ENCODE measurements at places on chromosomes 6 and 20.
A peak's percentile ranks its signal among the peaks of the same experiment; 100 is the strongest.

DNA sequence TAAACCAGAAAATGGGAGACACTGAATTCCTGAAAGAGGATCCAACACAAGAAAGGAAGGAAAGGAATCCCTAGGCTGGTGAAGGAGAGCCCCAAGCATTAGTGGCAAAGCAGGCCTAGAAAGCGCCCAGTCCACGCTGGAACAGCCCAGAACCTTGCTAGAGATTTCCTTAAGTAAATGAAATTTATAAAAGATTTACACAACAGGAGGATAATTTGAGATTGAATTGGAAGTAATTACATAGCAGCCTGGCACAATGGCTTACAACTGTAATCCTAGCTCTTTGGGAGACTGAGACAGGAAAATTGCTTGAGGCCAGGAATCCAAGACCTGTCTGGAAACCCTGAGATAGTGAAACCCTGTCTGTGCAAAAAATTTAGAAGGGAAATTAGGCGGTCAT, 26.8 kb upstream of the C20orf144 start:
- no peak for DNase-seq

- no peak for DNase-seq
Measured at GRCh38 chr20:46150943-46151342, 32.8 kb downstream of the CD40 start.

- DNase-seq, result peak; percentile 15
Measured at GRCh38 chr20:17570347-17571152, 675 bp downstream of the DSTN start.

DNA sequence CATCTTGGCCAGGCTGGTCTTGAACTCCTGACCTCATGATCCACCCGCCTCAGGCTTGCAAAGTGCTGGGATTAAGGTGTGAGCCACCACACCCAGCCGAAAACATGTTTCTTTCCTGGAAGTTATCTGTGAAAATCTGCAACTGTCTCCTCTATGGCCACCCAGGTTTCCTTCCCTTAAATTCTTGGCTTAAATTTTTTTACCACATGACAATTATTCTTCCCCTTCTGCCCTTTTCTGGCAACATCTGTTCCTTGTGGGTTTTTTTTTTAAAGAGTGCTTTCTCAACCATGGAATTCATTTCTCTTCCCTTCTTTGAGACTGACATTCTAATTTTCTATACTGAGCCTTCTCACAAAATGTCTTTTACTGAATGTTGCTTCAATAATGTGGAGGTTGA, 59.6 kb downstream of the DOK5 start:
- no peak for DNase-seq

- peak; percentile 87 for DNase-seq
Measured at GRCh38 chr20:62791301-62792181, 4.7 kb upstream of the MRGBP start.

DNA sequence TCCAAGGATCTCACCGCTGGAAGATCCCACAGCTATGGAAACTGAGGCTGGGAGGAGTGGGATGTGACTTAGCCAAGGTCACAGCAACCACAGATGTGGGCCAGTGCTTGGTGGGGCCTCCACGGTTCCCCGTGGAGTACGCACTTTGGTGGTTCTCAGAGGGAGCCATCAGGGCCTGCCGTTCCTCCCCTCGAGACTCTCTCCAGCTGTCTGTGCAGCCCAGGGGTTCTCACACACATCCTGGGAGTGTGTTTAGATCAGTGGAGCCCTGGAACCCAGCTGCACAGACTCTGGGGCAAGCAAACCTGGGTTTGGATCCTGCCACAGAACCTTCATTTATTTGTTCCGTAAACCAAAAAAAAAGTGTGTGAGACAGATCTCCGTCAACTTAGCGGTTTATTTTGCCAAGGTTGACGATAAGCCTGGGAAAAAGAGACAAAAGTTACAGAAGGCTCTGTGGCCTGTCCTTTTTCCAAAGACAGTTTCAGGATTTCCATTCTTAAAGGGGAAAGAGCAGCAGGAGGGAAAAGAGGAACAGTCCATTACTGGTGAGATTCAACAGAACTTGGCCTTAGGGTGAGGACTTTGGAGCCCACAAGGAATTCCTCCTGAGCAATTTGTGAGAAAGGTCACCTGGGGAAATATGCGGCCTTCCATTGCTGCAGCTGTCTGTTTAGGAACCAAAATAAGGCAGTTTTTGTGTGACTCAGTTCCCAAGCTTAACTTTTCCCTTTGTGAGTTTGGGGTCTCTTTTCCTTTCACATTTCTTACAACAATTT, 13.6 kb upstream of the MYMX start:
- DNase-seq, result no peak

- DNase-seq, result no peak
Measured at GRCh38 chr6:37525460-37526357, 26.0 kb upstream of the CCDC167 start.

- DNase-seq, result no peak
Measured at GRCh38 chr6:102742028-102742427, 1348.5 kb downstream of the GRIK2 start.

GRCh38 chr6:119856136-119856535, 506.6 kb upstream of the MAN1A1 start:
- no peak for DNase-seq

- DNase-seq, result no peak
Measured at GRCh38 chr20:63829945-63830835, 874 bp downstream of the ZBTB46 start.

DNA sequence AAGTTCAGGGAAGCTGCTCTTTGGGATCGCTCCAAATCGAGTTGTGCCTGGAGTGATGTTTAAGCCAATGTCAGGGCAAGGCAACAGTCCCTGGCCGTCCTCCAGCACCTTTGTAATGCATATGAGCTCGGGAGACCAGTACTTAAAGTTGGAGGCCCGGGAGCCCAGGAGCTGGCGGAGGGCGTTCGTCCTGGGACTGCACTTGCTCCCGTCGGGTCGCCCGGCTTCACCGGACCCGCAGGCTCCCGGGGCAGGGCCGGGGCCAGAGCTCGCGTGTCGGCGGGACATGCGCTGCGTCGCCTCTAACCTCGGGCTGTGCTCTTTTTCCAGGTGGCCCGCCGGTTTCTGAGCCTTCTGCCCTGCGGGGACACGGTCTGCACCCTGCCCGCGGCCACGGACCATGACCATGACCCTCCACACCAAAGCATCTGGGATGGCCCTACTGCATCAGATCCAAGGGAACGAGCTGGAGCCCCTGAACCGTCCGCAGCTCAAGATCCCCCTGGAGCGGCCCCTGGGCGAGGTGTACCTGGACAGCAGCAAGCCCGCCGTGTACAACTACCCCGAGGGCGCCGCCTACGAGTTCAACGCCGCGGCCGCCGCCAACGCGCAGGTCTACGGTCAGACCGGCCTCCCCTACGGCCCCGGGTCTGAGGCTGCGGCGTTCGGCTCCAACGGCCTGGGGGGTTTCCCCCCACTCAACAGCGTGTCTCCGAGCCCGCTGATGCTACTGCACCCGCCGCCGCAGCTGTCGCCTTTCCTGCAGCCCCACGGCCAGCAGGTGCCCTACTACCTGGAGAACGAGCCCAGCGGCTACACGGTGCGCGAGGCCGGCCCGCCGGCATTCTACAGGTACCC, at the start of gene ESR1:
ESR1 (plus strand) TSS at position 170 of the 858 bp plus-strand sequence; CDS start at position 401, 231 bp downstream.
- no peak for DNase-seq

GRCh38 chr6:110517034-110517433, 40.6 kb upstream of the SLC22A16 start:
- DNase-seq, result no peak

GRCh38 chr6:14593286-14593685, 475.7 kb downstream of the CD83 start:
- DNase-seq, result no peak

DNA sequence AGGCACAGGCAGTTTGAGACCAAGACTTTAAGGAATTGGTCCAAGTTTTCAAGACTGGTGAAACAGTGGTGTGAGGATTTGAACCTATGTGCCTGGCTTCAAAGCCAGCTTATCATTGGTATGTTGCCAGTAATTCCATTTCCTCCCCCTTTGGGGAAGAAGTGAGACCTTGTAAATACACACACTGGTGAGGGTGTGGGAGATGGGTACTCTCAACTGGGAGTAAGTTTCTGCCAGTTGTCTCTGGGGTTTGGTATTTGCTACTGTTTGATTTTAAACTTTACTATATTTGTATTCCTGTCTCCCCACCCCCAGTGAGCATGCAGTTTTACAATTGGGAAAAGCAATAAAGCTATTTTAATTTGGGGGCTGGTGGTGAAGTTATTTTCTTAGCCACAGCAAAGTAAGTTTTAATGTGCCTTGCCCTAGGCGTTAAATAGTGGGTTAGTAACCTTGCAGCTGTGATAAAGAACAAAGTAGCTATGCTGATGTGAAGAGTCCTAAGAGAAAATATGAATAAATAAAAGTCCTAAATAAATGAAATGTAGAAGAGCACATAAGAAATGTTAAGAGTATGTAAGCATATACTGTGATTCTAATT, 31.0 kb downstream of the SNX9 start:
- DNase-seq, result no peak

GRCh38 chr6:25315194-25316177, 36.3 kb downstream of the CARMIL1 start:
- DNase-seq, result no peak

DNA sequence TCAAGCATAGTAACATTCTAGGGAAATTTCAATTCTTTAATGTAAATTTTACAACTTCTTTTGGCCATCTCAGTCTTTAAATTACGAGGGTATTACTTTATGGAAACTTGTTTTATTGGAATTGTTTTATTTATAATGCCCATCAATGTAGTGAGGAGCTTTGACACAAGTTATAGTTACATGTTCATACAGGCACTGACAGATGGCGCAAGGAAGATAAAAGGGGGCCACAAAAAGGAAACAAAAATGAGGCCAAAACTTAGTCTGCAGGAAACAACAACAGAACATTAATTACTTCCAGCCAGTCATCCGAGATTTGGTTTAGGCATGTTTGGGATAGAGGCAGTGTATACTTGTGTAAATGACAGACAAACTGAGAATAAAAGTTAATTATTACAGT, 18.3 kb downstream of the SESN1 start:
- DNase-seq, result no peak

GRCh38 chr6:40343877-40344565, 243.1 kb downstream of the LRFN2 start:
- DNase-seq, result no peak

GRCh38 chr6:100573166-100573565, 108.4 kb upstream of the SIM1 start:
- peak; percentile 16 for DNase-seq

DNA sequence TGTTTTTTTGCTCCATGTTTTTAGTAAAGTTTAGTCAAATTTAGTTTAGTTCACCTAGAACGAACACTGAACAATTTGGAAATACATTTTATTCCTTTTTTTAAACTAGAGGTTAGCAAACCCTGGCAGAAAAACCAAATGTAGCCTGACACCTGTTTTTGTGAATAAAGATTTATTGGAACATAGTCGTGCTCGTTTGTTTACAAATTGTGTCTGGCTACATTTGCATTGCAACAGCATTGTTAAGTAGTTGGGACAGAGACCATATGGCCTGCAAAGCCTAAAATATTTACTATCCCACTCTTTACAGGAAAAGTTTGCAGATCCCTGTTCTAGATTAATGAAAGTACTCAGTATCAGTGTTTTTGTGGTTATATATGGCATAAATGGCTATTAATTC, 56.9 kb downstream of the CD109 start:
- no peak for DNase-seq

DNA sequence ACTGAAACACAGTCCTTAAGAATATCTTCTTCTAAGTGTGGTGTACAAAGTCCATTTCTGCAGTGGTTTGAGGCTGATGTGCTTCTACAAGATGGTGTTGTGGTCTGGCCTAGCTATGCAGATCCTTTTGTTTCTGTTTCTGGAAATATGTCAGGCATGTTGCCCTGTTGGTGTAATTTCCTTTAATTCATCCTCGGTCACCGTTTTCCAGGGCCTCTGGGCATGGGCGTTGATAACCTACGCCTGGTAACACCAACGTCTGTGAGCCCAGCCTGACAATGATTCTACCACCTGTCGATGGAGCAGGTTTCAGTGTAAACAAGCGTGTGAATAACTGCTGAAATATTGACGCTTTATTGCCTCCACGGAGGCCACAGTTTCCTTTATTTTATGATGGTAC, 33.3 kb upstream of the AFDN start:
- no peak for DNase-seq

GRCh38 chr6:137543114-137543513, 48.9 kb upstream of the OLIG3 start:
- no peak for DNase-seq

GRCh38 chr20:49979030-49979832, 3.5 kb upstream of the SNAI1 start:
- peak; percentile 38 for DNase-seq

GRCh38 chr6:125189494-125189893, 35.9 kb downstream of the TPD52L1 start:
- DNase-seq, result no peak

DNA sequence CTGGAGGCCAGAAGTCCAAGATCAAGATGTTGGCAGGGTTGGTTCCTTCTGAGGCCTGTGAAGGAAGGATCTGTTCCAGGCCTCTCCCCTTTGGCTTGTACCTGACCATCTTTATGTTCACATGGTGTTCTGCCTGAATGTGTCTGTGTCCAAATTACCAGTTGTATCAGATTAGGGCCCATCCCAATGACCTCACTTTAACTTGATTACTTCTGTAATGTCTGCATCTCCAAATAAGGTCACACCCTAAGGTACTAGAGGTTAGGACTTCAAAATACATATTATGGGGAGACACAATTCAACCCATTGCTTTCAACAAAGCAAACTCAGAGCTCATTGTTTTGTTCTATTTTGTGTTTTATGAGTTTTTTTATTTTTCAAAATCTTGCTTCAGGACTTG, 75.7 kb downstream of the TNFAIP3 start:
- no peak for DNase-seq

DNA sequence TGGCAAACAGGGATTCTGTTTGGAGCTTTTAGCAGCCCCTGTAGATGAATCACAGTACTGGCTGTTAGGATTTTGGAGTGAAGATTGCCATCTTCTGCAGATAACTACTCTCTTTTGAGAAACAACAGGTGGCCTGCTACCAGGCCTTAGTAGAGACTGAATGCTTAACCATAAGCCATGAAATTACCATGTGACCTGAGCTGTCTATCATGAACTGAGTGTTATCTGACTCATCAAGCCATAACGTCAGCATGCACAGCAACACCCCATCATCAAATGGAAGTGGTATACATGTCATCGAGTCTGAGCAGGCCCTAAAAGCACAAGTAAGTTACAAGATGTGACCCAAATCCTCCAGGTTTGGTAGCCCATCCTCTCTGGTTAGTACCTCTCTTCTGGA, 132.6 kb downstream of the GPR63 start:
- no peak for DNase-seq

DNA sequence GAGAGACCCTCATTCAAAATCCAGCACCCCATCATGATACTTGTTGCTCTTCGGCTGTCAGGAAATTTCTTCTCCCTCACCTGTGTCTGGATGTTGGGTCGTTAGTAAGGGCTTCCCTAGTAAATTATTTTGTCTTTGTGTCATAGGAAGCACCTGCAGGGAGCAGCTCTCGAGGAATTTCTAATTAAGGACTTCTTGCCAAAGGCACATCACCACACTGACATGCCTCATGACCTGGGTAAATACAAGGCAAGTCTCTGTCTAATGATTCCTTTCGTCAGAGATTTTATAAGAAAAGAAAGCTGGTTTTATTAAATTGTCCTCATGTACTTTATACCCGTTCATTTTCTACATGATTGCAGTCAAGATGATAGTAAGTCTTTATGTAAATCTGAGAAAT, at the start of gene NOX3:
NOX3 (minus strand) TSS at position 74 of the 400 bp plus-strand sequence; CDS start at position 35, 39 bp downstream.
- DNase-seq, result no peak

- no peak for DNase-seq
Measured at GRCh38 chr6:167759912-167760311, 66.8 kb upstream of the AFDN start.

GRCh38 chr6:121319112-121319553, 15.1 kb downstream of the TBC1D32 start:
- DNase-seq, result no peak

- DNase-seq, result no peak
Measured at GRCh38 chr6:3683331-3683730, 68.2 kb downstream of the PXDC1 start.

GRCh38 chr6:32905078-32905477, 35.8 kb downstream of the HLA-DMB start:
- no peak for DNase-seq

Data from HCT116 (cell line).